Osteocyte (in vitro differentiated cells): ENCODE measurements at places on chromosomes 6 and 20. TPM values are rescaled to one million over a fixed set of nuclear protein-coding genes. Genes with fewer than 3 reads are reported as not detected.
A peak's percentile ranks its signal among the peaks of the same experiment; 100 is the strongest.

GRCh38 chr20:49610691-49611538 lies 43.0 kb upstream of the PTGIS start:
- DNase-seq: peak; percentile 92

DNA sequence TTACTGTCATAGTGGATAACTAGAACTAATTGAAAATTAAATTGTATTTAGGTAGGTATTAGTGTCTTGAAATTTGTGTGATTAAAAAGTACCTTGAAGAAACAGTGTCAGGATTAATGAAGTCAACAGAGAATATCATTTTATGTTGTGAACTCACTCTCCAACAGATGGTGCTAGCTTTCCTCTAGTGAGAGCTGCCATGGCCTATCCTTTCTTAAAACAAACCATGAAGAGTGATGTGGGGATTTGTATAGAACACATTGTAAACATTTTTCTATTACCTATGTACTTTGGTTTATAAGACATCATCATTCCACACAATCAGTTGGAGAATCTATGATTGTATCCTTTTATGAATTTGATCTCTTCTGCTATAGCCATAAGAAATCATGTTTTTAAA lies 4.8 kb upstream of the SRSF12 start:
- no peak for DNase-seq

DNA sequence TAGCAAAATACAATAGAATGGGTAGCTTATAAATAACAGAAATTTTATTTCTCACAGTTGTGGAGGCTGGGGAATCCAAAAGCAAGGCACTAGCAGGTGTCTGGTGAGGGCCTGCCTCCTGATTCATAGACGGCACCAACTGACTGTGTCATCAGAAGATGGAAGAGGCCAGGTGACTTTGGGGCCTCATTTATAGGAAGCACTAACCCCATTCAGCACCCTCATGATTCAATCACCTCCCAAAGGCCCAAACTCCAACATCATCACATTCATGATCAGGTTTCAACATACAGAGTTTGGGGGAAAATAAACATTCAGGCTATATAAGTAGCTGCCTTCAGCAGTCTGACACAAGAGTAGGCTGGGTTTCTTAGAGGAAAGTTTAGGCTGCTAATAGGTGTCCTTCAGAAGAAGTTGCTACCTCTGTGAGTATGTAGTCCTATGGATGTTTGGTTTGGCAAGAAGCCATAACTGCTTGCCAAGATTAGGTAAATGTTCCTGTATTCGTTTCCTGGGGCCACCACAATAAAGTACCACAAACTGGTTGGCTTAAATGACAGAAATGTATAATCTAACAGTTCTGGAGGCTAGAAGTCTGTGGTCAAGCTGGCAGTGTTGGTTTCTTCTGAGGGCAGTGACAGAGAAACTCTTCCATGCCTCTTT lies 48.8 kb downstream of the NT5E start:
- DNase-seq: no peak

DNA sequence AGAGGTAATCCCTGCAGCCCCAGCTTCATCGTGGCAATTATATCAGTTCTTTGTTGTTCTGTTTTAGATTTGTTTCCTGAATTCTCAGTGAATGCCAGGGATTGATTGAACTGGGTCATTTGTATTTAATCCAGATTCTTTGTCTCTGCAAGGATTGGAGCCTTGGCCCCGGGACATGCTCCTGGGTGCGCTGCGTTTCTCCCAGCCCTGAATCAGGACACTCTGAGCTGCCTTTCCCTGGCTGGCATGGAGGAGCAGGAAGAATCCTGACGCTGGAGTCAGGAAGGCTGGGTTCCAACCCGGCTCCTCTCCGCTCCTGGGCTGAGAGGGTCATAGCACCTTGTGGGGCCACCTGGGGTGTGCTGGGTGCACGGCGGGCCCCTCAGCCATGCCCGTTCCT lies 545.6 kb downstream of the QKI start:
- no peak for DNase-seq

- DNase-seq: no peak
Measured at GRCh38 chr6:139146317-139146726, 11.4 kb downstream of the HECA start.

DNA sequence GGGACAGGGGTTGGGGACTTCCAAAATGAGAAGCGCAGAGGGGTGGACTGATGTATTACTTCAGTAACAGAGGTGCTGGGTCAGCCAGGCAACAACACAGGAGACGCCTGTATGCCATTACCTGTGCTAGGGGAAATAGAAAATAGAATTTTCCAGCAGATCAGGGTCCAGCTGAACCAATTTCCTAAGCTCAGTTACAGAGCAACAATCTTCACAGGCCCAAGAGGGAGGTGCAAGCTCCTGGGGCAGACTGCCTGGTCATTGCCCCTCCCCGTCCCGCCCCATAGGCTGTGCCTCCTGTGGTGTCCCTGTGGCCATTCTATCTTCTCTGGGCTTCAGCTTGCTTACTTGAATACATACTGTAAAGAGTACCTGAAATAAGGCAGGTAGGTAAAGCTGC lies 3.7 kb downstream of the KCNK5 start:
- no peak for DNase-seq

GRCh38 chr6:44534291-44534690 lies 146.8 kb downstream of the CDC5L start:
- peak; percentile 60 for DNase-seq

DNA sequence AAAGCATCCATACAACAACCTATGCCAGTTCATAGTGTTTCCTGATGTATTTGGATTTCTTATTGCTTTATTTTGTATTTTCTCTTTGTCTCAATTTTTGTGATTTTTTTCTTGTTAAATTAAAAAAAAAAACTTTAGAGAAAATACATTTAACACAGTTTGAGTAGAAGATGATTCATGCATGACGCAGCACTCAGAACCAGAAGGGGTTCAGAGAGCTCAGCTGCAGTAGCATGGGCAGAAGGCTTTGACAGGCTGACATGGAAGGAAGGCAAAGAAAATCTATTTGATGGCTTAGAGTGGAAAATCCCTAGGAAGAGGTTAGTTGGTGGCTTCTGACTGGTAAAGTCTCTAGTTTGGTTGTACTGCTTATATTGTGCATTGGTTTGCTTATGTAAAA lies 207.2 kb upstream of the STXBP5 start:
- DNase-seq: no peak

- no peak for DNase-seq
Measured at GRCh38 chr6:30329331-30329730, 2.6 kb downstream of the TRIM39 start.

DNA sequence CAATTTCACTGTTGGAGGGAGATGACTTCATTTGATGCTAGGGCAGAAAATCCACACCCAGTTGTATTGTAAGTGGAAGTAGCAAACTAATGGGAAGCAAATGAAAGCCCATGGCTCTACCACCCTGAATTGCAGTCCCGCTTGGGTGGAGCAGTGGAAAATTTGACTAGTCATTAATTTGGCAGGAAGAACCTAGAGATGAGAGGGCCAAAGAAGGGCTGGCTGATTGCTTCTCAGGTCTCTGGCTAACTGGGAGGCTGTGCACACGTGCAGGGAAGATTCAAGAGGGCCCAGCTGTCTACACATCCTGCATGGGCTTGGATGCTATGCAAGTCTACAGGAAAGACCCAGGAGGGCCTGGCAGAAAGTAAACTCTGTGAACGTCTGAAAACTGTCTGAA lies 466.2 kb downstream of the TFAP2A start:
- no peak for DNase-seq

DNA sequence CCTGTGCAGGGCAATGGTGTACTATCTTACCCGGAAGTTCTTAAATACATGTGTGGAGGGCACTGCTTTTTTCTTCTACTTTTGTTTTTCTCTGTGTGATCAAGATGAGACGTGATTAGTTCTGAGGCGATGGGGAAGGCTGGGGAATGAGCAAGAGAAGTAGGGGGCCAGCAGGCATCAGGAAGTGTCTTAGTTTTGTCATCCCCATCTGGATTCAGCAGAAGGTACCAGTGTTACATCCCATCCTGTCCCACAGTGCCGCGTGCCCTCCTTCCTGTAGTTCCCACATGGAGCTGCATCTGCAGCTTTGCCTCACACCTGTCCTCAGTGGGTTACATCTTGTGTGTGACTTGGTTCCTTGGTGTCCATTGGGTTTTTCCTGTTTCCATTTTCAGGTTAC lies 86.9 kb downstream of the FNDC1 start:
- no peak for DNase-seq

DNA sequence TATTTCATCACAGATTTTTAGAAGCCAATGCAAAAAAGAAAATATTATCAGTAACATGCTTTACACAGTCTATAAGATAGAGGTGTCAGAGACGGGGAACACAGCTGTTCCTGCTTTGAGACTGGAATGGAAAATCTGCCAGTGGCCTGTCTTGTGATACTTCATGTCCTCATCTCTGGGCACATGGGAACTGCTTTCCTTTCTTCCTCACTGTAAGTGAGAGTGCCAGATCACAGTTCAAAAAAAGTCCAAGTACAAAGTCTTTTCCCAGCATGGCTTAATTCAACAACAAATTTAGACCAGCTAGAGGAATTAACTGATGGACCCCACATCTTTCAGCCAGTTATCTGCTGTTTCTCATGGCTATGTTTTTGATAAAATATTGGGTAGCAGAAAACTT lies 490.4 kb downstream of the CDKAL1 start:
- no peak for DNase-seq

- DNase-seq: no peak
Measured at GRCh38 chr20:14282140-14282539, 55.3 kb downstream of the FLRT3 start.

DNA sequence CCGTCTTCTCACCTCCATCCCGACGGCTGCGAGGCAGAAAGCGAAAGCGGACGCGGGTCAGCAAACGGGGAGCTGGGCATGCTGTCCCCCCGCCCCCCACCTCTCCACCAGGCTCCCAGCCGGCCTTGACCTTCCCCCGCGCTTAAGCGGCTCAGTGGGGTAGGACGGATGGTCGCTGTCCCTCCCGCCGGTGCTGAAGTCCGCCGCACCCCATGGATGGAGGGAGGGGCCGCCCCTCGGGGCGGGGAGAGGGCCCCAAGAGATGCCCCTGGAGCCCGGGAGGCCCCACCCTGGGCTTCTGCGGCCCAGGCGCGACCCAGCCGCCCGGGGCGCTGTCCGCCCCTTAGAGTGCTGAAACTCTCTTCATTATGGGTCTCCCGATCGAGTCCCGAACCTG lies at the start of gene KCNB1:
KCNB1 (minus strand) TSS at position 48 of the 397 bp plus-strand sequence. CDS start 188 bp downstream, outside the sequence.
- DNase-seq: peak; percentile 91

DNA sequence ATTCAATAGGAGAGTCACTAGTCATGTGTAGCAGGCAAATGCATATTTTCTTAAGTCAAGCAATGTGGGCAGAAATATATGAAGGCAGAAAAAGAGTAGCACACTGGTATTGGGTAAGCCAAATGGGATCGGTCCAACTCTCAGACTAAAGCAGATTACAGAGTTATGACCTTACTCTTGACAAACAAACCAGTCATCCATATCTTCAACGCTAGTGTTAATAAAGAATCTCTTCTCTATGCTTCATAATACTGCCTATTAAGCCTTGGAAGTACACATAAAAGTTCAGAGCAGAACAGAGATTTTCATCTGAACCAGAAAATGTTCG lies 320.2 kb upstream of the JARID2 start:
- DNase-seq: no peak

DNA sequence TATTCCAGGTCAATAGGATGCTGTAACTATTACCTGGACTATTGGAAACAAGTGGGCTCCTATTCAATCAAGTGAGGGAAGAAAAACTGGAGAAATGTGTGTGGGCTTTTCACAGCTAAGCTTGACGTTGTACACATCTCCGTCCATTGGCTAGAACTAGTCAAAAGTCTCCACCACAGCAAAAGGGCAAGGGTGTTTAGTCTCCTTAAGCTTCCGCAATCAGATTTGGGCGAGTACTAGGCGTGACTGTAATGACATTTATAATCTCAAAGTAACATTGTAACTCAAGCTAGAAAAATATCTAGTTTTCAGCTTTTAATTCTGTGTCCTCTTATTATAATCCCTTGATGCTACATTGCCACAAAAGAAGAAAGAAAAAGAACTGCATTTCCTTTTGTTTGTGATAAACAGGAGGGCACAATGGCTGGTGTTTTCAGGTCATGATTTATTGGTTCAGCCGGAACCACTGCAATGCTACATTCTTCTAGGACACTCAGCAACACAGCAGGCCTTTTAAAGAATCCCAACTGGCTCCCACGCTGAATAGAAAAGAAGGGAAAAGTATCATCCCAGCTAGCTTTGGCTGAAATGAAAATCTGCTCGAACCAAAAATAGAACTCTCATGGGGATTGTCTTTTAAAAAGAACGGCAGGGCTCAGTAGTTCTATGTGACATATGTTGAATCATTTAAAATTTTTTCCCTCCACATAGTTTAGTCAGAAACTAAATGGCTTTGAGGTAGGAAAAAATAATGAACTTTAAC lies 387.7 kb downstream of the BTBD3 start:
- no peak for DNase-seq

Gene CTAGE9
- not detected in 2 replicates for total RNA-seq

Gene KCNG1
- total RNA-seq: 6.3 and 6.9 TPM in 2 replicates

Gene LIME1
- 9.4 and 12.5 TPM in 2 replicates for total RNA-seq

Gene ARG1
- total RNA-seq: not detected in 2 replicates

Gene FNDC11
- 0.13 and 0.34 TPM in 2 replicates for total RNA-seq

Gene TINAG
- not detected in 2 replicates for total RNA-seq

Gene FAM209B
- total RNA-seq: 0.55 TPM in 1 of 2 replicates, not detected in the other

Gene SPATS1
- total RNA-seq: not detected in 2 replicates

Gene C6orf132
- 4.0 and 4.3 TPM in 2 replicates for total RNA-seq

Gene TNF
- not detected in 2 replicates for total RNA-seq

Gene LHFPL5
- total RNA-seq: not detected in 2 replicates
